ENCODE measurements at places on chromosomes 5 and 9. TPM values are rescaled to one million over a fixed set of nuclear protein-coding genes. Genes with fewer than 3 reads are reported as not detected.

PCDHB11 gene
- not detected for total RNA-seq

FAM153A gene
- total RNA-seq: 0.66 TPM

PHF24 gene
- total RNA-seq: under 0.01 TPM

PDE8B gene
- not detected for total RNA-seq

PCDHGA10 gene
- 14.7 TPM for total RNA-seq

GRIA1 gene
- 0.50 TPM for total RNA-seq

COL23A1 gene
- under 0.01 TPM for total RNA-seq

PAXX gene
- total RNA-seq: 16.1 TPM

OR1N1 gene
- not detected for total RNA-seq

PCSK5 gene
- 10.1 TPM for total RNA-seq
